Stimulated activated CD4-positive, alpha-beta T cell treated with anti-CD3 and anti-CD28 coated beads, Interleukin-4, amount 100 ng/mL, for 1 hour (primary cell): ENCODE measurements at places on chromosomes 4 and X.
A peak's percentile ranks its signal among the peaks of the same experiment; 100 is the strongest.

GRCh38 chrX:115970718-115971117 lies 199.8 kb upstream of the AGTR2 start:
- DNase-seq: no peak

DNA sequence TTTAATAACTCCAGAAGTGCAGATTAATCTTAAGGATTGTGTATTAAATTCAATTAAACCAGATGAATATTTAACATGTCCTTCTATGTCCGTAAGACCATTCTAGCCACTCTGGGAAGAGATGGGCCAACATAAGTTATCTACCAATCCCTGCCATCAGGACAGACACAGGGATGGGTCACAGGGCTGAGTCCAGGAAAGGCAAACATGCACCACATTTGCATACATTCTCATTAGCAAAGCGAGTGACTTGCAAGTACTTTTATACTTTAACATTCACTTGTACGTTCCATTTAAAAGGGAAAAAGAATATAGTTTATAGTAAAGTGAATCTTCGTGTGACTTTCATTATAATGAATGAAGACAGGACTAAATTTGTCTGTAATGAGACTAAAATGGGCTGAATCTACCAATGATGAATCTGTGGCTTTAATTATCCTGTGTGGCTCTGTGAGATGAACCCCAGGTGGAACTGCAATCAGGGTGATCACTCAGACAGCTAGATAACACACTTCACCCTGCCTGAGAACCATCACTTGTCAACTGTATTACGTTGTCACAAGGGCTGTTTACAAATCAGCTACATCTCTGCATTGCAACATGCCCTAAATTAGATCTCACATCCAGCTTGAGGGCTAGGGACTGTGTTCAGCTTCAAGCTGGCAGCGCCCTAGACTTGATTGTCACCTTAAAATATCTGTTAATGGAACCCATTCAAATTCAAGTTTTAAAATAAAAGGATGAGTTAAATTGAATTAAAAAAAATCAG lies 77.2 kb downstream of the SH3KBP1 start:
- DNase-seq: no peak

DNA sequence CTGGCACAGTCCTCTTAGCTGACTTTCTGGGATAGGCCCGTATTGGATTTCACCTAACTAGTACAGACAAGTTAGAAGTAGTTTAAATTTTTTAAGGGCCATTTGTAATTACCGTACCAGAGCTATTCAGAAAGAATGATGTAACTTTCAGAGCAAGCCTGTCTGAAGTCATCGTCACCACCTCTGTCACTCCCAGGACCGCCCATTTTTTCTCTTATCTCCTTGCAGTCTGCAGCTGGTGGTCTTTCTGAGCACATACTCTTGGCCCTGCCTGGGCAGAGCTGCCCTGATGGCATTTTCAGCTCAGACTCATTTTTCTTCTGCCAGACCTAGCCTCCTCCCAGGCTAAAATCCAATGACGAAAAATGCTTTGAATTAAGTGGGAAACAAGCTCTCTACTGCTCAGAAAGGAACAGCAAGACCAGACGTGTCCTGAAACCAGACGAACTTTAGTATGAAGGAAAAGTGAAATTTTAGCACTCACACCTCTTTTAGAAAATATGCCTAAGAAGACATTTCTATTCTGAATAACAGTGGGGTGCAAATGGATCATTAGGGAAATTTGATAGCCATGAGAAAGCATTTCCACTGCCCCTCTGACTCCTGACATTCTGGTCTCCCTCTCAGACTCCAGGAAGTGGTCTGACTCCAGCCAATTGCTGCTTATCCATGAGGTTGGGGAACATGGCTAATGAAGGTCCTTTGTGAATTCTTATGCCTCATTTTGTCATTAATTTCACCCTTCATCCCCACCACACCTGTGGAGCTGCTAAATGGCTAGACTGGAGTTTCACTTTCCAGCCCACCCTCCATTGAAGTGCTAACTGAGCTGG lies 162.4 kb upstream of the GYPA start:
- no peak for DNase-seq

DNA sequence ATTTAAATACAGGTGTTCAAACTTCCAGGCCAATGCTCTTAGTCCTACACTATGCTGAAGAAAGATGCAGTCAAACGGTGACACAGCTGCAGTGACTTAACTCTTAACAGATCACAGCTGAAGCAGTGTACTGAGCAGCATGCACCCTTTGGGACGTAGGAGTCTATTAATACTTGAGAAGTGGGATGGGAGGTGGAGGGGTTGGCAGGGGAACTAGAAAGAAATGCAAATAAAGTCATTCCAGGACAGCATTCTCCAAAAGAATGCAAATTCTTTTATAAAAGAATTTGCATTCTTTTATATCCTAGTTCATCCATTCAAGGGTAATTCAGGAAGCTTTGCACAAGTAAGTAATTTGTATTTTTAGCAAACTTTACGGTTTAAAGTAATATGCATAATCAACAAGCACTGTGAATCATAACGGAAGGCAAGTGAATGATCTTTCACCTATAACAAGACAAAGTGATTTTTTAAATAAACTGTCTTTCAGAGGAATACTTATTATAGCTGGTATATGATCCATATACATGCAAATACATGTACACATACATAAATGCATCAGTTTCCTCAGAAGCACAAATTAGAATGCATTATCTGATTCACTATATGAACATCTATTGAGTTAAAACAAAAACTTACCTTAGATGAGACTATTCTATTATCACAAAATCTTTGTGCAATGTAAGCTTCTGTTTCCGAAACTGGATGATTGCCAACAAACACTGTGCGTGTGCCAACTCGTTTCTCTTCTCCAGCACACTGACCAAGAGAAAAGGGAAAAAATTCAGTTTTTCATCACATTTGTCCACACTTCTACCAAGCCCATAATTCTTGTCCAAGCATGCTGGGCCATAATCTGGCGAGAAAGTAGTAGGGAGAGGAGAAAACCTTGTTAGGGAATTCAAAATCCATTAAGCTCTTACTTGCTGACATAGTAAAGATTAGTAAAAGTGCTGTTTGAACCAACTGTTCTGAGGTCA lies 106.5 kb downstream of the ATP11C start:
- no peak for DNase-seq

GRCh38 chrX:9884031-9884779 lies 83.0 kb upstream of the CLDN34 start:
- no peak for DNase-seq

DNA sequence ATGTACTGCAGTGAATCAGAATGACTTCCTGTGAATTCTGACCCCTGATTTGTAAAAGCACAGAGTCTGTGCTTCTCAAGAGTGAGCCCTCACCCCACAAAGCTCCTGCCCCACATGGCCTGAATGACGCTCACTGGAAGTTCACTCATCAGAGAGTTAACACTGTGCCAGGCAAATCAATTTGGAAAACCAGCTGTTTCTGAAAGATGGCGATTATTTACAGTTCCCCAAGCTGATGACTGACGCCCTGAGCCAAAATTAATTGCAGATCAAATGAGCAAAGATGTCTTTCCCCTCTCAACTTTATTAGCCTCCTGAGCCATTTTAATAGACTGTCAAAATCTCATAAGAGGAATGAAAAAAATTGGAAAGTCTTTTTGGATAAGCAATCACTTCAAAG lies 118.0 kb downstream of the SLC2A9 start:
- no peak for DNase-seq

DNA sequence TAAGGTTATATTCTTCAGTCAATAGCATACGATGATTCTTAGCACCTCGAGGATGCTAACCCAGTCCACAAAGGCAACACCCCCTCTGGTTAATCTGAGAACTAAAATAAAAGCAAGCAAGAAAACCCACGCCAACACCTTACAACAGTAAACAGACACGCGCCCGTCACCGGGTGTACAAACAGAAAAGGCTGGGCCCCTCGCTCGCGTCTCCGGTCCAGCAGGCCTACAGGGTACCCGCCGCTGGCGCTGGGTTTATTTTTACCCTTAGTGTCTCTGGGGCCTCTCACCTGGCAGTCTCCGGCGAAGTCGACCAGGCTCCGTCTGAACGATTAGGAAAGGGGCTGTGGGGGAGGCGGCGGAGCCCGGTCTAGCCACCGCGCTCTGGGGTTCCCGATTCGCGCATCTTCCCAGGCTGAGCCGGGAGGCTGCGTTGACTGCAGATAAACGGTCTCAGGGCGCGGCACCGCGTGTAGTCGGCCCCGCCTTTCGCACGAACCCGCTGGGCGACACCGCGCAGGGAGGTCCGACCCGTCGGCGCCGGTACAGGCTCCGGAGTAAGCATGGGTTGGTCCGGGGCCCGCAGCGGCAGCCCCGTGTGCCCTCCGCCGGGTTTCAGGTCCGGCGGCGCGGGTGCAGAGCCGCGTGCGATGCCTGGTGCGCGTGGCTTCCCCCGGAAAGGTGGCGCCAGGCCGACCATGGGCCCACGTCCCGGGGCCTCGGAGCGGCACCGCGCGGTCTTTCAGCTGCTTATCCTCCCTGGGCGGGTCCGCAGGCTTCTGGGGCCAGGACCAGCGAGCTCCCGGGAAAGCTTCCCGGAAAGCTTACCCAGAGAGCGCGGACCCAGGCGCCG lies 441 bp downstream of the SLC9B2 start:
- DNase-seq: peak; percentile 65

DNA sequence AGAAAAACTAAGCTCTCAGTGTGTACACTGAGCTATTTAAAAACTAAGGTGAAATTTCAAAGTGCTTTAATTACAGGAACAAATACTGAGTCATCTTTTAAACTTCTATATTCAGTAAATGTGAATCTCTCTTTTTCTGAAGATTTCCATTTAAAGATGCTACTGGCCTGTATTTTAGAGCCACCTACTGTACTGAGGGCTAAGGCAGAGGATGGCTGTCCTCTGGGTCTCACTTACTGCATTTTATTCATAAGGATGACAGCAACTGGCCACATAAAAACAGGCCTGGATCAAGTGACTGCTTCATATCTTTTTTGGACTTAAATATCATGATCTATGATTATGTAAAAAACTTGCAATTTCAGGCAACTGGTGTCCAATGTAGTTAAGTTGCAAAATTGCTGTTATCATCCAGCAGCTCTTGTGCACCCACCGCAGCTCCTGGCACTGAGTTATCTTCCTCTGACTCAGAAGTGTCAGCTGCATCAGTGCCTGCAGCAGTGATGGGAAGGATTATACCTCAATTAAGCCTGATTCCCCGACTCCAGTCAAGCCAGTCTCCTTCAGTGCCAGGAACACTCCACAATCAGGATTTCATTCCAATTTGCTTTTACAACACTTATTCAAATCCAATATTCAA lies 1073.7 kb downstream of the PDHA2 start:
- DNase-seq: no peak

- DNase-seq: no peak
These were observed 82.0 kb downstream of the GPC4 start for GRCh38 chrX:133333154-133333750.

GRCh38 chr4:73181231-73181630 lies 77.4 kb downstream of the ANKRD17 start:
- DNase-seq: no peak

DNA sequence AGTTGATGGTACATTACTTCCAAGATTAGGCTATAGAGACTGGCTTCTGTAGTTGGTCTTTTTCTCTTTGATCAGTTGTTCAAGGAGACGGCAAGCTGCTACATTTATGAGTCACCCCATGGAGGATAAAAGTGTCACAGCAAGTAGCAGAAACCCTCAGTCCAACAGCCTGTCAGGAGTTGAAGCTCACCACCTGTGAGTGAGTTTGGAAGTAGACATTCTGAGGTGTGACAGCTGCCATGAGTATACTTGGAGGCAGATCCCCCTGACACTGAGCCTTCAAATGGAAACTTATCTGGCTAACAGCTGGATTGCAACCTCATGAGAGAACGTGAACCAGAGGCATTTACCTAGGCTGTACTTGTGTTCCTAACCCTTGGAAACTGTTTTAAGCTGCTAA lies 68.0 kb downstream of the CCNG2 start:
- DNase-seq: no peak

GRCh38 chrX:50643525-50644137 lies 170.4 kb downstream of the SHROOM4 start:
- DNase-seq: no peak

DNA sequence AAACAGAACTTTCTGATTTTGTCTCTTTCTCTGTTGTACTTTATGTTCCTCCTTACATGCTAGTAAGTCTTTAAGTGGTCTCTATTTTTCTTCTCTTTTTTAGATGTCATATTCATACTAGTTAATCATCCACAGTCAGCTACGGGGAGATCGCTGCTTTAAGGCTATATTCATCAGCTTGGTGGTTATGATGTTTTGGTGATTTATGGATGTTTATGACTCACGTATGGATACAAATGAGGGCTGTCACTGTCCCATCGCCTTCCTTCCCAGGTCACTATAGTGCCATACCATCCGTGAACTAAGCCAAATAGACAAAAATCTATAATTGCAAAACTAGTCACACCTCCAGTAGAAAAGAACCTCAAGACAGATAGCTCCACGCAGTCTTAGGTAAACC lies 296.8 kb upstream of the AADAT start:
- no peak for DNase-seq

DNA sequence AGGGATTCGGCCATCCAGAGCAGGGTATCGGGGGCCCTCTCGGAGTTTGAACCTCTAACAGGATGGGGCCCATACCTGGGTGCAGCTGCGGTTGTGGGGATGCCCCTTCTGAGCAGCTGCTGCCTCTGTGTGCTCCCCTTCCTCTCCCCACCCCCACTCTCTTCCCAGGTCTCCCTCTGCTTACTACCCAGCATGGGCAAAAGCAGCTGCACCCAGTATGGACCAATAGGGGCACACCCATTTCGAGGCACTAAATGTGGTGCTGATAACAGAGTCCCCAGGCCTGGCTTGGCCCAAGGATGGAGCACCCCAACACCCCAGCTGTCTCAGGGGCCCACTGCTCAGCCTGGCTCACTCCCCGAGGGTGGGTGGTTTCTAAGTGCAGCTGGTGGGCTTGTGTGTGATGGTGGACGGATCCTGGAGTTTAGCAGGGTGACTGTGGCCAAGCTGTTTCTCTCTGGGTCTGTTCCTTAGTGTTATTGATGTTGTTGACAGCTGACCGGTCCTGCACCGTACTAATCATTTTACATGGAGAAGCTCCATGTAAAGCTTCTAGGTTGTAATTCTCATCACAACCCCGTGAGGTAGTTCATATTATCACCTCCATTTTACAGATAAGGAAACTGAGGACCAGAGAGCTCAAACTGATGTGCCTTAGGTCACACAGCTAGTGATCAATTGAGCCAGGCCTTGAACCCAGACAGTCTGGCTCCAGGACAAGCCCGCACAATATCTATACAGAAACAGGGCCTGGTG lies 13.1 kb upstream of the KIAA0232 start:
- no peak for DNase-seq

- DNase-seq: no peak
These were observed 44.5 kb upstream of the SCML1 start for GRCh38 chrX:17692709-17693346.

GRCh38 chrX:133213117-133213516 lies 5.0 kb downstream of the TFDP3 start:
- DNase-seq: no peak

DNA sequence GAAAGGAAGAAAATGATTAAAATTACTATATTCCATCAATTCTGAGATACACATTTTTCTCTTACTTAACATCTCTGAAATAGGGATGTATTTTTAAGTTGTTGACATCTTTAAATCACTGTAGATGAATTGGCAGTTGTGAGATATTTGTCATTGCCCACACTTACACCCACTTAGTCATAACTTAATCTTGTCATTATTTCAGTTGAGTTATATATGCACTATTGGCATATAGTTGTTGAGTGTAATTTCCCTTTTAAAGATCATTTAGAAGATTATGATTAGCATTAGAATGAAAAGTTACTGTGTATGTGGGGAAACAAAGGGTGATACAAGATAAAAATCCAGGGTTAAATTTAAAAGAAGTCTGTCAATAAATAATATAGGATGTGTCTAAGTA lies 2.2 kb downstream of the AIMP1 start:
- DNase-seq: no peak

- no peak for DNase-seq
These were observed 360.8 kb upstream of the CXorf51B start for GRCh38 chrX:146448791-146449190.

GRCh38 chrX:81305240-81305639 lies 103.3 kb downstream of the SH3BGRL start:
- DNase-seq: no peak
